T-helper 2 cell (primary cell): ENCODE measurements at places on chromosomes 2 and 18.

DNA sequence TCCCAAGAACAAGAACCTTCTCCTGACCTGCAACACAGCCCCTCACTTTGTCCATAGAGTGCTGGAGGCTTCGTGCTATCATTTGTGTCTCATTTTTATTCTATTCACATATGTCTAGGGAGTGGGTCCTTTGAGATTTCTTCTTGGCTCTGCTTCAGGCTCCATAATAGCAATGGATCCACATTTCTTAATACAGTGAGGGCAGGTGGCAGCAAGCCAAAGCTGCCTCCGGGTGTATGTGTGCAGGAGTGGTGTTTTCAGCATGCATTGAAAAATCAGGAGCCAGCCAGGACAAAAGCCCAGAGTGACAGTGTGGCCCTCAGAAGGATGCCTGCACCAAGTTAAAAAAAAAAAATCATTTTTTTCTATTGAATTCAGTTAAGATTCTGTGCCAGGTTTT is 115.1 kb upstream of the PELI1 start:
- DNase-seq, result no peak

GRCh38 chr2:32884346-32884745 is 62.4 kb upstream of the LTBP1 start:
- no peak for DNase-seq

DNA sequence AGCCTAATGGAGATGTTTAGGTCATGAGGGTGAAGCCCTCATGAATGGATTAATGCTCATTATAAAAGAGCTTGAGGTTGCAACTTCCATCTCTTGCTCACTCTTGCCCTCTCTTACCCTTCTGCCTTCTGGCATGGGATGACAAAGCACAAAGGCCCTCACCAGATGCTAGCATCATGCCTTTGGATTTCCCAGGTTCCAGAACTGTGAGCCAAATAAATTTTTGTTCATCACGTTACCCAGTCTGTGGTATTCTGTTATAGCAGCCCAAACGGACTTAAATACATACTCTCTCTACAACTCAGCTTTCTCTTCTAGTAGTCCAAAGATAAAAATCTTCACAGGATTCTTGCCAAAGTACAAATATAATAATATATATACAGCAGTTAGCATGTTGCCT is 75.8 kb downstream of the LNPK start:
- DNase-seq, result no peak

GRCh38 chr2:64312622-64313397 is 141.2 kb upstream of the LGALSL start:
- no peak for DNase-seq

DNA sequence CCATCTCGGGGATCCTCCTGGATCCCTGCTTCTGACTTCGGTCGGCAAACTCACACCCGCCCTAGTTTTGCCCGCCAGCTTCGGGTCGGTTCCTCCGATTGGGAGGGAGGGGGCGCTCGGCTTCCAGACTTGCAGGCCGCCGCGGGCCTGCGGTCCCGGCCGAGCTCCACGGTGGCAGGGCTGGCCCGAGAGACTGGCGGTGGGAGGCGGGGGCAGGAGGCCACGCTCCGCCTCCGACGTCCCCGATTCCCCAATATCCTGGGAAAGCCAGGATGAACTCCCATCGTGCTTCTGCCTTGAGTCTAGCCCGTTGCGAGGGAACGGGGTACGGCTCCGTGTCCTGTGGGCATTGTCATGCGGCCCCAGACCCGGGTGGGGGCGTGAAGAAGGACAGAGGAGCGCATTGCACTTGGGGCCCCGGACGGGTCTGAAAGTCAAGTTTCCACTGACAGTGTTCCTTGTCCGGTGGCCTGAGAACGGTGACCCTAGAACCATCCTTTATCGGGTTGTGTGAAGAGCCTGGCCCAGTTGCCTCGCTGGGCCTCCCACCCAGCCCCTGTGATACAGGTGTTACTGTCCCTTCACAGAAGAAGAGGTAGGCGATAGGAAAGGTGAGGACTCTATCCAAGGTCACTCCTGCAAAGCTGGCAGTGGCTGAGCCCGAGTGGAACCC is 2.4 kb upstream of the INHBB start:
- DNase-seq, result peak; percentile 69

DNA sequence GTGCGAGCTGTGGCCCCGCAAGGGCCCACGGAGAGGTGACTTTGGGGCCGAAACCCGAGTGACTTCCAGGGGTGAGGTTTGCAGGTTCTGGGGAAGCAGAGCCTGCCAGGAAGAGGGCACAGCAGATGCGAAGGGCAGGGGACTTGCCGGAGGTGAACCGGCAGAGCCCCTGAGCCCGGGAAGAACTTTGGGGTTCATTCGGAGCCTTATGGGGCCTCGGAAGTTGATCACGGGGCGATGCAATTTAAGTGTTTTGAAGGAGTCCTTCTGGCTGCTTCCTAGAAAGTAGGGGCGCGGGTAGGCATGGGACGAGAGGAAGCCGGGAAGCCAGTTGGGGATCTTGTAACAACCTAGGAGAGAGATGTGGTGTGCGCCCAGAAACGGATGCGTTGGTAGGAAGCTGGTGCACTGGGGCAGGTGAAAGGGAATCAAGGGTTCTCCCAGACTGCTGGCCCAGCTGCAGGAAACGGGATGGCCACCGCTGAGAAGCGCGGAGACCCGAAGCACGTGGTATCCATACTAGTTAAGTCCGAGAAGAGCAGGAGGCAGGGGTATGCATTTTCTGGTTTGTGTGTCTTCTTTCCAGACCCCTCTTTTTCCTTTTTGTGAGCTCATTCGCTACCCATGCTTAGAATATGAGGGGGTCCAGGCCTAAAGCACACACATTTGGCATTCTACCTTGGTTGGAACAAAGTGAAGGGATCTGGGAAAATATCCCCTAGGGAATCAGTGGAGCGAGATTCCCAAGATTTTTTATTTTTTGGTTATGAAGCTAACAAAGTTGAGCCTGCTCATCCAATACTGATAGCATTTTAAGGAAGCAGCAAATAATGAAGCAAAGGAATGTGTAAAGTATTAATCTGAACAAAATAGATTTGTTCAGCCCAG is 758 bp downstream of the SCLY start:
- DNase-seq, result no peak

DNA sequence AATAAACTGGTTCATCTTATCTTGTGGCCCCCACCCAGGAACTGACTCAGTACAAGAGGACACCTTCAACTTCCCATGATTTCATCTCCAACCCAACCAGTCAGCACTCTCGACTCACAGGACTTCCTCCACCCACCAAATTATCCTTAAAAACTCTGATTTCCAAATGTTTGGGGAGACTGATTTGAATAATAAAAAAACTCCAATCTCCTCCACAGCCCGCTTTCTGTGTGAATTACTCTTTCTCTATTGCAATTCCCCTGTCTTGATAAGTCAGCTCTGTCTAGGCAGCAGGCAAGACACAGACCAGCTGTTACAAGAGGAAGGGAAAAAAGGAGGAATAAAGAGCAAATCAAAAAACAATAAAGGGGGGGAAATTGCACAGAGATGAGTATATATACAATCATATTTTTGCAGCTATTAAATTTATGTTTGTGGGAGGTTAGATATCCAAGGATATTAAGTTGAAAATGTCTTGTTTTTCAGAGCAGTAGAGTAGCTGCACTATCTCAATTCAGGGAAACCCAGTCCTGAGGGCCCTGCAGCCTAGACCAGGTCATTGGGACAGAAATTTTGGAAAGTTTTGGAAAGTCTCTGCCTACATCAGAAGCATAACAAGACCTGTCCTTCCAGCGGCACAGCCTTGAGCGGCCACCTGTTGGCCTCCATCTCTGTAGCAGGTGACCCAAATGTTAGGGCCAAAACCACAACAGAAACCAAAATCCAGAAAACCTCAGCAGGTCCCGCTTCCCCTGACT is 32.8 kb upstream of the SIGLEC15 start:
- no peak for DNase-seq

GRCh38 chr18:59908799-59909198 is 9.0 kb downstream of the PMAIP1 start:
- no peak for DNase-seq

DNA sequence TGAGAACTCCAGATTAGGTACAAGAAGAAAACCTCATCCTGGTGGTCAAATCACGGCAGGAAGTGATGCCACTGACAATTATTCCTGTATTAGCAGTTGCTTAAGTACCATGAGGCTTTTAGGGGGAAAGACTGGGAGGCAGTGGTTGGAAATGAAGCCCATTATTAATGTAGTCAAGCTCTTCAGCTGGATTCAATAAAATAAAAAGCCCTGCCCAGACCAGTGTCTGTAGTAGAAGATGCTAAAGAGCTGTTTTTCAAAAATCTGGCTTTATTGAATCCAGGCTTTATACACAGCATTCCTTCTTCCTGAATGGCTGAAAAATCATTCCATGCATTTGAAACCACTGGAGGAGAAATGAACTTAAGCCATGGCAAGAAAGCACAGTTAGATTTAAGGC is 155.2 kb downstream of the BCL2 start:
- no peak for DNase-seq

DNA sequence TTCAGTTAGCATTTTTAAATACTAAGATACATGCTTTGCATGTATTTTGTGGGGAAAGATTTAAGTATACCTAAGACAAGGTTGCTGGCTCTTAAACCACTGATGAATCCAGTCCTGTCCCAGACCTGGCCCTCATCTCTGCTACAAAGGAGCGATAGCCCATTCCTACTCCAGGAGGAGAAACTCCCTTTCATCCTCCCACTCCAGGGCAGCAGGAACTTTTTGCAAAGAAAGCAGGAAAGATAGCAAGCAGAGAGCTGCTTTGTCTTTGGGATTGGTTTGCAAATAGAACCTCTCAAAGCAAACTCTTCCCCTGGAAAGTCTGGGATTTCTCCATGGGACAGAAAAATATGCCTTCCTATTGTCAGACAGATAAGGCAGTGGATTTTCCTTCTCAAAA is 43.6 kb upstream of the COPS8 start:
- DNase-seq, result no peak

DNA sequence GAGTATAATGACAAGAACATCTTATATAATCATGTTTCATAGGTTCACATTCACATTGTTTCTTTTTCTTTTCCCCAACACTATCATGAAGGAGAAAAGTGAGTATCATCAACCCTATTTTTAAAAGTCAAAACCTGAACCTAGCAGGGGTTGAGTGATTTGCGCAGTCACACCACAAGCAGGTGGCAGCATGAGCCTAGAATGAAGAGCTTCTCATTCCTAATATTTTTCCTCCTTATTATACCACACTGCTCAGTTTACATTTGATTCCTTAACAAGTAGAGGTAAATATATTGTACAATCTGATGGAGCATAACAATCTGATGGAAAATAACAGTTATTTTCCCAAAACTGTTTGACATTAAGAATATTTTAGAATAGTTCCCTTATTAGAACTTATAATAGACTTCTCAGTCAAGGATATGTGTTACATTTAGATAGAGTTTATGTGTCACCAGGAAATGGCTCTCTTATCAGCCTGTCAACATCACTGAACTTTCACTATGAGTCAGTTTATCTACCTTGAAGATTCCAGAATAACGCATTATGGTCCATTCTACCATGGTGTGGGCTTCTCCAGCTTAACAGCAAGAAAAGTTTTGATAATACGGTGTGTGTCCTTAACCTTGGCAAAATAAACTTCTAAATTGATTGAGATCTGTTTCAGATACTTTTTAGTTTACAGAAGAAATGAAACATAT is 119.5 kb downstream of the NEB start:
- no peak for DNase-seq

GRCh38 chr2:234003972-234004617 is 46.4 kb upstream of the SPP2 start:
- DNase-seq, result no peak

DNA sequence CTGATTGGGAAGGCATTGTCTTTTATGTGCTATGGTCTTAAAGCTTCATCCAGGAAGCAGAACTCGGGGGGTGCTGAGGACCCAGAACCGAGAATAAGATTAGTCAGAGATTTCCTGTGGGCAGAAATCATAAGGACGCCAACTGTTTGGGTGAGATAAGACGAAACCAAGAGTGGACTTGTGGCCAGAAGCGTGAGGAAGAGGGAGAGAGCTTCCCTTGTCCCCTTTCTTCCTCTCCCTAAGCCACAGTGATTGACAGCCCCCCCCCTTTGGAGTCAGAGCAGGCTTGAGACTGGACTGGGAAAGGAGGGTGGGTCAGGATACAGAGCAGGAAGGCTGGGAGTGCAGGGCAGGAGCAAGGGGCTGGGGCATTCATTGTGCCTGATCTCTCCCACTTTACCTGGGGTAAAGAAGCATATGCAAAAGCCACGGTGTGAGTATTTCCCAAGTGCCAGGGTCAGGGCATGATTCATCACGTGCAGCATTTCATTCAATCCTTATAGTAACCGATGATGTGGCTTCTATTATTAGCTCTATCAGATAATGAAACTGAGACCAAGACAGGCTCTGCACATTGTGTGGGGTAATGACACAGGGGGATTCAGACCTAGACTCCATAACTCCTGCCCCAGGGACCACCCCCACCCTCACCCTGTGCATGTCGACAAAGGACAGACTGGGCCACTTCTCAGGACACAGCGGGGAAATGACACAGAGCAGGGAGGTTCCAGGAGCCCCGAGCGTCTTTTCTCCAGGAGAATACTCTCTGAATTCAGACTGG is 3.0 kb upstream of the IL1RN start:
- no peak for DNase-seq

DNA sequence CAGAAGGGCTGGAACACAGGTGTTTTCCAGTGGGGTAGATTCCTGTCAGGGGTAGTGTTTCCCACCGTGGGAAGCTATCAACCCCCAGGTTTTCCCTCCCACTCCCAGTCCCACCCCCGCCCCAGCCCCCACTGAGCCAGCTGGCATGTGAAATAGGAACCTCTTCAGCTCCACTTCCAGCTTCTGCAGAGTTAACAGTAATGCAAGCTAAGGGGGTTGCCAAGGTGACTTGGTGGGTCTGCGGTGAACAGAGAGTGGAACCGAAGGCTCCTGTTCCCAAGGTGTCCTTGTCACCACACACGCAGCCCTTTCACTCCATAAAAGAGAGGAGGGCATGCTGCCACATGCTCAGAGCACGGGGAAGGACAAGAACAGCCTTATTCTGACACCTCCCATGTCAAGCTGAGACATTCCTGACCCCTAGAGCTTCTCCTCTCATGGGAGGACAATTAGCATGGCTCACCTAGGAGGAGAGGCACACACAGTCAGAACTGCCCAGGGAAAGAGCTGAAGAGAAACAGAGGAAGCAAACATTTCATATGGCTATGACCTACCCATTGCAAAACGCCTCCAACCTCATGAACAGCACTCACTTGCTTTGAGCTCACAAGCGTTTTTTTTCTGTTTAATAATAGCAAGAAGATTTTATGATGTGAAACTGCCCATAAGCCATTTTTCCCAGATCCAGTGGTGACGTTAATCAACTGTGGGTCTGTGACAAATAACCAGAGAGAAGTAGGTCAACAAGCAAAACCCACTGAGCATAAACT is 39.8 kb upstream of the TBC1D8 start:
- DNase-seq, result no peak

GRCh38 chr18:72940986-72941385 is 73.2 kb upstream of the NETO1 start:
- DNase-seq, result no peak

- no peak for DNase-seq
Observed at GRCh38 chr2:112010751-112011150, 44.3 kb upstream of the TMEM87B start.

DNA sequence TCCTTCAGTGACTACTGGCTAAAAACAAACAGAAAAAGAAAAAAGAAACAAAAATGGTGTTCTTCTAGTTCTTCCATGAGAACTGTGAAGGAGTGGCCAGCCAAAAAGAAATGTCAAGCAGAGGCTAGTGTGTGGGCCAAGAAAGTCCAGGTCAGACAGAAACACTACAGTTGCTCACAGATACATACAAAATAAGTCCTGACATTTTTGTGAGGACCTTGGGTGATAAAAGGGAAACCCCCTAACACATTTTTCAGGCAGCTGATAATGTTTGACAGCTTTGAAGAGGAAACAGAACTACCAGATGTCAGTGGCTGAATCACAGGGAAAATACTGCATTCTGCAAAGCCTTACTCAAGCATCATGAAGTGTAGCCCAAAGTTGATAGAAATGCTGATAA is 28.1 kb downstream of the ARHGAP25 start:
- peak; percentile 67 for DNase-seq
